ENCODE measurements at places on chromosomes 4 and X.

GRCh38 chr4:119581190-119581873, 47.3 kb downstream of the PDE5A start:
- no peak for DNase-seq

DNA sequence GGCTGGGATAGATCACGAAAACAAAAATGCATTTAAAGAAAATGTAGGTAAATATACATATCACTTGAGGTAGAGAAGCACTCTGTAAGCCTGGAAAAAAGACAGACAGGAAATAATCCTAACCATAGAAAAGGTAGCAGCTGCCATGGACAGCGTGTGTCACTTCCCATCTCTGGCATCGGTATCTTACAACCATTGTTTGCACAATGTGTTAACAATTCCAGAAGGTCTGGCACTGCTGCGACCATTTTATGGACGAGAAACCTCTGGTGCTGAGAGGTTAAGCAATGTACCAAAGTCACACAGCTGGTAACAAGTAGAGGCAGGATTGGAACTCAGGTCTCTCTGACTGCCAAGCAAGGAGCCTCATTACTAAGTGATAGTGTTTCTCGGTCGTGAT, 1.7 kb upstream of the MTNR1A start:
- DNase-seq: no peak

GRCh38 chr4:63049726-63050125, 1359.5 kb downstream of the TECRL start:
- DNase-seq: no peak

DNA sequence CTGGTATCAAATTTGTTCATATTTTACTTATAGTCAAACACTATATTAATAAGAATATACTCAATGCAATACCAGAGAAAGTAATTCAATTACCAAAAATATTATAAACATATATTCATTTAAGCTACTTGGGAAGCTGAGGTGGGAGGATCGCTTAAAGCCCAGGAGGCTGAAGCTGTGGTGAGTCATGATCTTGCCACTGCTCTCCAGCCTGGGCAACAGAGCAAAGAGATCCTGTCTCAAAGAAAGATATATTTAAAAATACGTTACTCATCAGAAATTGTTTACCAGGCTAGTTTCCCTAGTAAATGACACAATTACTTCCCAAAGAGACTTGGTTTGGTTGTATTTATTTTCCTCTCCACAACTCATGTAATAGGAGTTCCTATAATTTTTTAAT, 433.6 kb downstream of the GASK1B start:
- DNase-seq: no peak

- no peak for DNase-seq
These were observed 910.3 kb upstream of the LCORL start for GRCh38 chr4:18931643-18932377.

- DNase-seq: no peak
These were observed 500.8 kb upstream of the PABPC4L start for GRCh38 chr4:134702374-134702773.

DNA sequence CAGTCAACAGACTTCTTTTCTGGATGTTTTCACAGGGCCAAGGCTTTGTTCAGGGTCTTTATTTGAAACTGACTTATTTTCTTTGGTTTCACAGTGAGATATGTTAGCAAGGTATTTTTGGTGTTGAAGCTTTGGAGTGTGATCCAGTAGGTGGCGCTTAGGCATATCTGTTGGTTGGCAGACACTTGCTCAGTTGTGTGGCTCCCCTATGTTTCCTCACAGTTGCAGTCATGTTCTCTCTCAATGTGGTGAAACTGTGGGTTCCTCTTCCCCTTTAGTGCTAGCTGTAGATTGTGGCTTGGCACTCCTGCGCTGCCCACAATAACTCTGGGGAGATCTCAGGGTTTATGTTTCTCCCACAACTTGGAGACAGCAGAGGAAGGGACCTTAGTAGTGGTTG, 460.8 kb downstream of the SLITRK2 start:
- DNase-seq: no peak

DNA sequence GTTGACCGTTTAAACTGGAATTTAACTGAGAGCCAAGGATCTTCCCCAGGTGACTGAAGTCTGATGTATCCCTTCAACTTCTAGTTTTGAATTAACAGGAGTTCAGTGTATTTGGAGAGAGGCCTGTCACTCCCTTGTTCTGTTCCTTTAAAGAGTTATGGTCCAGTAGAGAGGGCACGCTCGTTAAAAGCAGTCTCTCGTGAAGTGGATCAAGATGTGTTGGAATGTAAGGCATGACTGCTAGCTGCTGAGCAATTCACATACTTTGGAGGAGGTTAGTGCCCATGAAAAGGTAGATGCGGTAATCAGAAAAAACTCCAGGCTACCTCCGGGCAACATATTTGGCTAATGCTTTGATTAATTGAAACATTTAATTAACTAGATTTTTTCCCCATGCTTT, 65.7 kb downstream of the SHROOM2 start:
- no peak for DNase-seq

DNA sequence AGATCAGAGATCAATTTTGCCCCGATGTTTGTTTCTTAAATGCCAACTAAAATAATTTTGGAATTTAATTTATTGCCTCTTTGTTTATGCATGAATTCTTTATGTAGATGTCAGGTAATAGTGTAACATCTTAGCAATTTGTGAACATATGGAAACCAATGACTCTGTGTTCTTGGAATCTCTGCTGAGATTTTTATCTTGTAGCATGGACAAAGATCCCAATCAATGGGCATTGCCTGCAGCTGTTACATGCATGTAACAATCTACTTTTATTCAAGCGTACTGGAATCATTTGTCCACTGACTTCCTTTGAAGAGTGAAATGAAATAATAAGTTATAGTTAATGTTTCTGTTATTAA, 61.6 kb upstream of the ARSJ start:
- no peak for DNase-seq

- DNase-seq: no peak
These were observed 70.0 kb downstream of the MGST2 start for GRCh38 chr4:139735381-139736273.

DNA sequence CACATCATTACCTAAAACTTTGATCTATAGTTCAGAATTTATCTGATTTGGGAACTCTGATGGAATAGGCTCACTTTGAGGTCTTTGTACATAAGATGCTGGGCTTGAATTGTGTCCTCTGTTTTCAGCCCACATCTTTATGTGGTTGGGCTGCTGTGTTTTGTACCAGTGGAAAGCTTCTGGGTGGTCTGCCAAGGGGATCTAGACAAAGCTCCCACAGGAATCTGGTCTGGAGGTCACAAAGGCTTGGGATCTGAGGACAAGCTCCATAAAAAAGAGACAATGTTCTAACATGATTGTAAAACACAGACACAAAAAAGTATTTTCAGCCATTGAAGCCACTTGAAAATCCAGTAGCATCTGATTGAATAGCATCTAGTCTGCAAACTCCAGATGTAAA, 393.5 kb upstream of the PITX2 start:
- DNase-seq: no peak

GRCh38 chrX:53992589-53992988, 51.7 kb downstream of the PHF8 start:
- no peak for DNase-seq

DNA sequence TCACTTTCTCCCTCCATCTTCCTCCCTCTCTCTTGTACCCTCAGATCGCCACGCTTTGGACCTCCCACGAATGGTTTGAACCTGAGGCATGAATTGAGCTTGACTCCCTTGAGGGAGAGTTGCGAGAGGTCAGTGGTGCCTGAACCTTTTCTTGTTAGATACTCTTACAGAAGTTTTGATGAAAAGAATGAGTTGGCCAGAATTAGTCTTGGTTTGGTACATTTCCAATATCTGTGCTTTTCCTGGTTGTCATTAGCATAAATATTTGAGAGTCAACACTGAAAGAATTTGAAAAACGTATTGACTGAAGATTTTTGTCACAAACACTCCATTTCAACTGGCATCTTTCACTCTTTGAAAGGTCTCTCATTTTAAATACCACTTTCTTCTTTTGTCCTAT, 510.6 kb upstream of the DIPK2B start:
- DNase-seq: no peak

GRCh38 chr4:82562564-82562854, 721 bp upstream of the TMEM150C start:
- no peak for DNase-seq

DNA sequence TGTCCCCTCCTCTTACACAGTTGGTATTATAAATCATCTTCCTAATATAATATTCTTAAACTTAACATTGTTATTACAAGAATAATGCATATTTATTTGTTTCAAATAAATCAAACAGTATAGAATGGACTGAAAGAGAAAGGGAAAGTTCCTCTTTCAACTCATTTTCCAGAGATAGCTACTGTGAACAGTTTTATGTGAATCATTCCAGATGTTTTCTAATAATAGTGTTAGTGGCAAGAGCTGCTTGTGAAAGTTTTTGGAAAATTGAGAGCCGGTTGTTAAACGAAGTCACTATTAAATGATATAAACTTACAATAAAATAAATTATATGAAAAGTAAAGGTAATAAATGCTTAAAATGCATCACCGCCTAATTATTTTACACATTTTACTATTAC, 14.6 kb downstream of the TMSB4X start:
- DNase-seq: no peak

DNA sequence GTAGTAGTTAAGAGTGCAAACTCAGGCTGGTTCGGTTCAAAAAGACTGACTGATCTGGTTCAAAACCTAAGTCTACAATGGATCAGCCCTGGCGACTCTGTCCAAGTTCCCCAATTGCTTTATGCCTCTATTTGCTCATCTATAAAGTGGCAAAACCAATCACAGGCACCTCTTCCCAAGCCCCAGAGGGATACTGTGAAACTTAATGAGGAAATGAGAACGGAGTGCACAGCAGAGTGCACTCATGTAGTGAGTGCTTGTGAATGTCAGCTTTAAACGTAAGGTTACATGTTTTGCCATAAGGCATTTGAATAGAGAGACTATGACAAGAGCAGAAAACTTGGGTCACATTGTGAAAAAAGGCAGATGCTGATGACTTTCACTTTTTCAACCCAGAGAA, 199.7 kb upstream of the KLF3 start:
- DNase-seq: no peak

DNA sequence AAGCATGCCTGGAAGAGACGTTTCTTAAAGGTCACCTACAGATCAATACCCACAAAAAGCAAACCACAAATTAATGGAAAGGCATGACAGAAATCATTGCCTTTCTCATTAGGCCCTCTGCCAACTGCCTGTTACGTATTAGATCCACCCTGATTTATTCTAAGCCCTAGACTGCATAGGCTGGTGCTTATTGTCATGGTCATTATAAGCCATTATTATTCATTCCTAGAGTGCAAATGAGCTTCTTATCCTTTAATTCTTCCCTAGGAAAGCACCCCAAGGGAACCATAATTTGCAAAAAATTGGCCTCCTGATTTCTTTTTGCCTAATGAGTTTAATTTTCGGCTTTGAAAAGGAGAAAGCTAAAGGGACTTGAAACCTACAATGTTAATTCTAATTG, 184.2 kb upstream of the GPRIN3 start:
- no peak for DNase-seq

DNA sequence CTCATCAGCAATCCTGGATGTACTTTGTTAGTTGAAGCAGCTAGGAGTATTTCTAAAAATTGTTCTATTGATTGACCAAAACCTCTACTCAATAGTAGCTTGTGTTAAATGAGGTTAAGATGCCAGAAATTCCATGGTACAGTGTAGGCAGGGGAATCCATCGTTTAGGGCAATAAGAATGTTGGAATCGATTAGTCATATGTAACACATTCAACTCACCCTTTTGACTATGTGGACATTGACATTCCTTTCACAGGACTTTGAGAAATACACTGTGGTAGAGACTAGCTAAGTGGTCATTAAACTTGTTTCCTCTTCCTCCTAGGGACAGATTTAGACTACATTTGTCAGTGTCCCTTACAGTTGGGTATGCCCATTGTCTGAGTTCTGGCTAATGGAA, 40.2 kb downstream of the KDM5C start:
- DNase-seq: no peak

DNA sequence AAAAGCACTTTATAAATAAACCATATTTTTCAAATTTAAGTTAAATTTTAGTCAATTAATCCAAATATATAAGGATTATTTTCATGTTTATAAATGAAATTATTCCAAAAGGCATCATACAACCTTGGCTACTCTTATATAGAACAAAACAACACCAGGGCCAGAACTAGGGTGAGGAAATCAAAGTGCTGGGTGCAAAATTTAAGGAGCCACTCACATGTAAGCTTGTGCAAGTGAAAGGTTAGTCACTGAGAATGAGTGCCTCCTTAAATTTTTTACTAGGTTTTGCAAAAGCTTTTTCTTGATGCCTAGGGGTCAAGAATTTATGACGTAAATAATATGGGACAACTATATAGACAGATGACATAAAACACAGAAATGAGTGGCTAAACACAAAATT, 83.4 kb upstream of the COX18 start:
- no peak for DNase-seq

DNA sequence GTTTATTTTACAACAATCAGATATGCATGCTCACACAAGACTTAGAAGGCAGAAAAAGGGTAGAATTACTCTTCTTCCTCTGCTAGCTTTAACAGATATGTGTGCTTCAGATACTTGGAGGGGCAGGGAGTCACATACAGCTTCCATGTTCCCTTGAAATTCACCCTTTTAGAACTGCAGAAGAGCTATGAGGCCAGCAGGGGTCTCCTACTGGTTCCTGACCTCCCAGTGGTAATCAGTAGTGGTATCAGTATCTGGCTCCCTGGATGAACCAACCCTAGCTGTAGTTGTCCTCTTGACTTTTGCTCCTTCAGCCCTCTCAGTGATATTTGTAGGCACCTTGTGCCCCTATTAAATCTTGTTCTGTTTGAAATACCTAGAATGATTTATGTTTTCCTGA, 81.5 kb downstream of the RCHY1 start:
- no peak for DNase-seq

DNA sequence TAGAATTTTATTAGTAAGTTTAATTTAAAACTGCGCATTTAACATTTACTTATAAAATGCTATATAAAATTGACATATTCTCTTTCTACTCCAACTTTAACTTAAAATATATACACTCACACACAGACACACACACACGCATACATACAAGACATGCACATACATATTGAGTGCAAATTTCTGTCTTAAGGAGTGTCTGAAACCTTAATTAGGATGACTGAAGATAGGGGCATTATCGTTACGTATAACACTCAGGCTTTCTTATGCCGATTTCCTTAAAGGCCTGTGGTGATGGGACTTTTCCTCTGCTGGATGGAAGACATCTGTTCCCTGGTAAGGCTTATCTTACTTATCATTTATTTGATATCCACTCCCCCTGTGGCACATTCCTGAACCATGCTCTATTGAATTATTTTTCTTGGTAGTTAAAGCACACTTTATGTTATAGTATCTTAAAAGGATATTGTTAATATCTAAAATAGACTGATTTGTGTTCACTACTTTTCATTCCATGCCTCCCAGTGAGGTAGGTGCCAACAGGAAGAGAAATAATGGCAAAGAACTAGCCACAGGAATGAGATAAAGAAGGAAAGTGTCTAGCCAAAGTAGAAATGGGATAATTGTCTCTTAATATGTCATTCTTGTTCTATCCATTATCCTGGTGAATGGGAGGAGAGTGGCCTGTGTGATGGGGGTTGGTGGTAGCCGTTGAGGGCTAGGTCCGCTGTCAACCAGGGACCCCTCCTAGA, 92.9 kb upstream of the GPRIN3 start:
- DNase-seq: no peak

Measured in brain pericyte (primary cell).